ENCODE measurements at places on chromosomes 3 and 15. TPM values are rescaled to one million over a fixed set of nuclear protein-coding genes. Genes with fewer than 3 reads are reported as not detected.

DNA sequence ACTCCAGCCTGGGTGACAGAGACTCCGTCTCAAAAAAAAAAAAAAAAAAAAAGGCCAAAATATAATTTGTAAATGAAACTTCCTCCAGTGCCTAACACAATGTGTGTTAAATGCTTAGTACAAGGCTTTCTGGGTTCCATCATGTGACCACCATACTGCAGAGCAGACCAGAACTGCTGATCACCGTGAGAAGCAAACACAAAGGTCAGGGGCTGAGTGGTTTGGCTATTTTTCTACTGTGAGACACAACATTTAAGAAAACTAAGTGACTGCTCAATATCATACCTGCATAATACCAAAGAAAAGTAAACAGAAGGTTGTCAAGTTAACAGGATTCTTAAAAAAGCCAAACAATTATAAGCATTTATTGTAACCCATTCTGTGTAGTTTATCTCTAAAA, 13.2 kb downstream of the ABCC5 start:
- no peak for DNase-seq

- DNase-seq: no peak
Measured at GRCh38 chr3:151818361-151818760, 4.4 kb downstream of the AADAC start.

- no peak for DNase-seq
Measured at GRCh38 chr3:61451841-61452240, 109.5 kb upstream of the PTPRG start.

DNA sequence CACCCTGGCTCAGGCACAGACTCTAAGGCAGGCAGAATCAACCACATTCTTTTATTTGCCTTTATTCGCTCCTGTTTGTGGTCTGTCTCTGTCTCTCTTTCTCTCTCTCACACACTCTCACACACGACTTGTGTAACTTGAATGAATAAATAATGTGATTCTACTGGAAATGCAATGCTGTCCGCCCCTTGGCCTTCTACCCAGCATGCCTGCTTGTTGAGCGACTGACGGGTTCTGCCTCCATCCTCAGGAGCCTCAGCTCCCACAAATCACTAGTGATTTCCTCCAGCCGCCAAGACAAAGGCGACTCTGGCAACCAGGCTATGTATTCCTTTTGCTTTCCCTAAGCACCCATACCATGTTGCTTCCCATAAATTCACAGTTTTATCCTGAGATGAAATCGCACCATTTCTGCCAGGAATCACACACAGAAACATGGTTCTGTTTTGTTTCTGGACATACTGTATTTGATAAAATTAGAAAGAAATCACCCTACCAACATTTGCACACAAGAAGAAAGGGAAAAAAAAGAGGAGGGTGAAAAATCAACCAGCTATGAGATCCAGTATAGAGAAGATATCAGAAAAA, 460.8 kb downstream of the MAGI1 start:
- no peak for DNase-seq

DNA sequence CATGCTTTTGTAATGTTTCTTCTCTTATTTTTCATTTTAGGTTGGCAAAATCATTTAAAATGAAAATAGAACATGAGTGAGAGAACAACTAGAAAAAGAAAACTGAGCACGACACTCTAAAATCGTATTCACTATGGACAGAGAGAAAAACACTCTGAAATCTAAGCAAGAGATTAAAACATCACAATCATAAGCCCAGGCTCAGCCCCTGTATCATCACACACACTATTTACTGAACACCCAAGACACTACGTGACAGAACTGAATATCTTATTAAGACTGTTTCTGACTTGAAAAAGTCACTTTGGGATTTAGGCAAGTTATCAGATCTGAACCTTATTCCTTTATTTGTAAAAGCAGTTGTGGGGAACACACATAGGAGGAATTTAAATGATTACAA, 82.6 kb upstream of the PLXND1 start:
- DNase-seq: no peak

GRCh38 chr3:177689869-177690268, 492.6 kb upstream of the TBL1XR1 start:
- DNase-seq: no peak

- peak; percentile 29 for DNase-seq
Measured at GRCh38 chr3:98732286-98733052, 30.7 kb upstream of the ST3GAL6 start.

- no peak for DNase-seq
Measured at GRCh38 chr3:171516765-171517164, 56.6 kb upstream of the TNIK start.

DNA sequence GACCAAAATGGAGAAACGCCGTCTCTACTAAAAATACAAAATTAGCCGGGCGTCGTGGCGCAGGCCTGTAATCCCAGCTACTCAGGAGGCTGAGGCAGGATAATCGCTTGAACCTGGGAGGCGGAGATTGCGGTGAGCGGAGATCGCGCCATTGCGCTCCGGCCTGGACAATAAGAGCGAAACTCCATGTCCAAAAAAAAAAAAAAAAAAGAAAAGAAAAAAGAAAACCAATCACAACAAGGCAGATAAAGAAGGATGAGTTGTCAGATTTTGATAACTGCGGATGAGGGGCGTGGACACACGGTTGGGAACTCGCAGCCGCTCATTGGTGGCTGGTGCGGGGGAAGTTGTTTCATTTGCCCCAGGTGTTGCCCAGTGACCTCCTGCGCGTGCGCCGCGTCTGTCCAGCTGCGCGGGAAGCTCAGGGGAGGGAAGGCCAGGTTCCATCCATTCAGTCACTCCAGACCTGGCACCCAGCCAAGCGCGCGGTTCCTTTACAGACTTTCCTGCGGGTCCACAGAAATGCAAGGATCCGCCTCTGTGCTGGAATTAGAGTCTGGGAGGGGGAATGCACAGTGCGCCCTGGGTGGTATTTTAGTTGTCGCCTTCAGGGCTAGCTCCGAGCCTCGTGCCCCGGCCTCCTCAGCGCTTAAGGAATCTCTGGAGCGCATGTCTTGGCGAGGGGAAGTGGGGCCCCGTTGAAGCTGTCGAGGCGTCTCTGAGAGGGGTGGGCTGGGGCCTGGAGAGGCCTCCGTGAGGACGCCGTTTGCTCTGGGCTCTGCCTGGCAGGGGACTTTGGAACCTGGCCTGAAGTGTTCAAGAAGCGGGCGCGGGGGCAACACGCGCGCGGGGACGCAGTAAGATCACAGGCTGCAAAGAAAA, 708 bp upstream of the GCHFR start:
- no peak for DNase-seq

GRCh38 chr3:187900993-187901755, 155.9 kb upstream of the BCL6 start:
- no peak for DNase-seq

GRCh38 chr15:98842973-98843285, 164.7 kb downstream of the PGPEP1L start:
- DNase-seq: no peak

DNA sequence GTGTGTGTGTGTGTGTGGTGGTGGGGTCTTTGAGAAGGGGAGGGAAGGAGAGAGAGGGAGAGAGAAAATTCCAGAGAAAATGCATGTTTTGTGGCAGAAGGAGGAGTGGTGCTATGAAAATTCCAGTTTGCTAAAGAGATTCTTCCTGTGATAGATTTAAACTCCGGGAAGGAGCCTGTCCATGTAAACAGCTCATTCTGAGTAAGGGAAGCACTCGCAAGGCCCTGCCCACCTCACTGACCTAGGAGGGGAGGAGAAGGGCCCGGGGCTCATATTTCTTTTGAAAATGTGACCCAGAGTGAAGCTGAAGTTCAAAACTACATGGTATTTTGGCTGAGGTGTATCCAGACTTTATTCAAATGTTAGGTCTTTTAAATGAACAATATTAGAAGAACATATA, 41.3 kb downstream of the ADAMTSL3 start:
- no peak for DNase-seq

GRCh38 chr3:6228958-6229683, 631.8 kb upstream of the GRM7 start:
- no peak for DNase-seq

DNA sequence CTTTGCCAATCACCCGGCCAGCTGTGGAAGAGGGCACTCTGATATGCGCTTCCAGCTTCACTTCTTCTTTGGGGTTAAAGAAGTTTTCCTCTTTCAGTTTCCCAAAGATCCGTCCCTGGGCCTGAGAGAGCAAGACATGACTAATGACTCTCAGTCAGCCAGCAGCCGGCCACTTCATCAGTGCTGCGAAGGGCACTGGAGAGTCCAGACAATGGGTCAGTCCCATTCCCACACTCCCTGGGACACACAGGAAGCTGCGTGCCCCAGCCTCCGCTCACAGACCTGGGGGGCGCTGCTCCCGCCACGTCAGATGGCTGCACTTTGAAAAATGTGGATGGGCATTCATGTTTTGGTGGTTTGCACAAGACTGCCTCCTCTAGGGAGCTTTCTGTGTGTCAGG, 63.3 kb downstream of the SENP2 start:
- no peak for DNase-seq

DNA sequence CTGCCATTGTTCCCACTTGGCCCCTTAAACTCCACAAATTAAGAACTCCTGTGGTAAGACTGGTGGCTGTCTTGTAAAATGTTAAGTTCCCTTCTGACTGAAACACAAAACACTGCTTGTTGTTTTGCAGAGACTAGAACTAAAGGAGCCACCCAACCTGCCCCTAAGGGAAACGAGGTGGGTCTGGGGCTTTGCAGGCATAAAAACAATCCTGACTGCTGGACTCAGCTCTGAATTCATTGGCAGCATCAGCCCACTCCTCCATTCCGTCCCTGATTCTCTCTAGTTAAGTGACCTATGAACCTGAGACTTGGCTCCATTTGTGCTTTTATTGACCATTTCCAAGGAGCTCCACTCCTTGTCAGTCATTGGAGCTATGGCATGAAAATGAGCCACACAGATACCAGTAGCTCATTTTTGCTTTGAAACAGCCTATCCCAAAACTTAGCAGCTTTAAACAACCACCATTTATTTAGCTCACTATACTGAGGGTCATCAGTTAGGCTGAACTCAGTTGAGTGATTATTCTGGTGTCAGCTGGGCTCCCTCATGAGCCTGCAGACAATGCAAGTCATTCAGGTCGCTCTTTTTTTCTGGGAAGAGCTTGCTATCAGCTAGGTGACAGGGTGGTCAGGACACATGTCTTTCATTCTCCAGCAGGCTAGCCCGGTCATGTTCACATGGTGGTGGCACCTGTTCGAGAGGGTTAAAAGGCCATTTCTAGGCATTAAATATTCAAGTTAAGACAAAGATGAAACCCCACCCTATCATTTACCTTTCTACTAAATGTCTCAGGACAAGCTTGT, 175.1 kb upstream of the CTNNB1 start:
- no peak for DNase-seq

DNA sequence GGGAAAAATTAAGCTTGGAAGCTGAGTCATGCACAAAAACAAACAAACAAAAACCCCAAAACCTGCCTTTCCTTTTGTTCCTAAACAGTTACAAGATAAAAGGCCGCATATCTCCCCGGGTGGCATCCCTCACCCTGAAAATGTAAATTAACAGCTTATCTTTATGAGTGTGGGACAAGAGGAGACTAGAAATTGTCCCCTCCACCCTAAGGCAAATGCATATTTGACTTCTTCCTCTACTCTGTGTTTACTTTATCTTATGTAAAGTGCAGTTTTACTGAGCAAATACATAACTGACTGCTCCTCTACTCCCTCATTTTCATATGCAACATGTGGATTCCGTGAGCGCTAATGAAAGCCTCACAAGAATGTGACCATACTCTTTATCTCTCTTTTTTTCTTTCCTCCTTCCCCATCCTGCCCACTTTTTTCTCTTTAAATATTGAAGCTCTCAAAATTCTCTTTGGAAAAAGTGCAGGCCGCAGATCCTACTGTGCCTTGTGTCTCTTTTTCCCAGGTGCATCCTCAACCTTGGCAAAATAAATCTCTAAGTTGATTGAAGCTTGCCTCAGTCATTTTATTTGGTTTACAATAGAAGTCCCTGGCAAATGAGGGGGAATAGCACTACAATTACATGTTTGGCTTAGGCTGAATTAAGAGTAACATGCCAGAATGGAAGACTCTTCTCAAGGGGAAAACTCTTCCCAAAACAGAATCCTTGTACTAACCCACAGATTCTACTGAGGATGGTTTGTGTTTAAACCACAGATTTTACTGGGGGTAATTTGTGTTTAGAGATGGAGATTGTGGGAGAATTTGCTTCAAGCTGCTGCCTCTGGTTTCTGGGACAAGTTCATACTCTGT, 72.7 kb upstream of the WDR72 start:
- no peak for DNase-seq

GRCh38 chr3:111669926-111670630, 74.9 kb upstream of the ZBED2 start:
- no peak for DNase-seq

DNA sequence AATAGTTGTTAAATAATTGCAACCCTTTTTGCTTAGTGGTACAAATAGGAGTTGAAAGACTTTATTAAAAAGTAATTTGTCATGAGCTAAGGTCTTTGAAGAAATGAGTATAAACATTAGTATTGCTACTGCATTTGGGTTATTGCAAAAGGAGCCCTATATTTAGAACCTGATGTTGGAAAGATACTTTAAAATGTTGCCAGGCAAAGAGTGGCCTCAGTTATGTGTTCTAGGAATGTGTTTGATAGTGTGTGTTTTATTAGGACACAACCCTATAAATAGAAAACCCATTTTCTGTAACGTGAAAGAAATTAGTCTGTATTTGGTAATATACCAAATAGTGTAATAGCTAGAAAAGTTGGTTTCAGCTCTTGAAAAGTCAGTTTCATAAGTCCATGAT, 10.7 kb downstream of the VPS8 start:
- no peak for DNase-seq

DNA sequence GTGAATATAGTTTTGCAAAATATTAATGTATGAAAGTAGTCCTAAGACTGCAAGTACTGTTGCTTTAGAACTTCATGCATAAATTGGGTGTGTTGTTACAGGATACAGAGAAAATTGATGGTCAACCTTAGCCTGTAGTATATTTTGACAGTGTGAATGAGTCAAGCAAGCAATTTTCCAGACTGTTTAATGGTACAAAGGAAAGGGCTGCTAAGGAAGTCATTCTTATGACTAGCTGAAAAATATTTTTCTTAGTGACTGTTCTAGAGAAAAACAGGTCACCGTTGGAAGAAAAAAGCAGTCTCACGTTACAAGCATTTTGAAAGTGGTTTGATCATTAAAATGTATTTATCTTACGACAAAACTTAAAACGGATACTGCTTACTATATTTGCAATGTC, 49.2 kb downstream of the MBNL1 start:
- DNase-seq: no peak

GRCh38 chr3:55698831-55699230, 211.7 kb upstream of the WNT5A start:
- no peak for DNase-seq

Gene TNNC1
- 5.3 TPM for total RNA-seq

Gene HYAL2
- total RNA-seq: 1.2 TPM

Gene ADGRG7
- not detected for total RNA-seq

Gene FXR1
- total RNA-seq: 172 TPM

Gene ALDH1L1
- not detected for total RNA-seq

All from CD4-positive, alpha-beta T cell (primary cell).